ENCODE measurements at places on chromosomes 13 and 19.

DNA sequence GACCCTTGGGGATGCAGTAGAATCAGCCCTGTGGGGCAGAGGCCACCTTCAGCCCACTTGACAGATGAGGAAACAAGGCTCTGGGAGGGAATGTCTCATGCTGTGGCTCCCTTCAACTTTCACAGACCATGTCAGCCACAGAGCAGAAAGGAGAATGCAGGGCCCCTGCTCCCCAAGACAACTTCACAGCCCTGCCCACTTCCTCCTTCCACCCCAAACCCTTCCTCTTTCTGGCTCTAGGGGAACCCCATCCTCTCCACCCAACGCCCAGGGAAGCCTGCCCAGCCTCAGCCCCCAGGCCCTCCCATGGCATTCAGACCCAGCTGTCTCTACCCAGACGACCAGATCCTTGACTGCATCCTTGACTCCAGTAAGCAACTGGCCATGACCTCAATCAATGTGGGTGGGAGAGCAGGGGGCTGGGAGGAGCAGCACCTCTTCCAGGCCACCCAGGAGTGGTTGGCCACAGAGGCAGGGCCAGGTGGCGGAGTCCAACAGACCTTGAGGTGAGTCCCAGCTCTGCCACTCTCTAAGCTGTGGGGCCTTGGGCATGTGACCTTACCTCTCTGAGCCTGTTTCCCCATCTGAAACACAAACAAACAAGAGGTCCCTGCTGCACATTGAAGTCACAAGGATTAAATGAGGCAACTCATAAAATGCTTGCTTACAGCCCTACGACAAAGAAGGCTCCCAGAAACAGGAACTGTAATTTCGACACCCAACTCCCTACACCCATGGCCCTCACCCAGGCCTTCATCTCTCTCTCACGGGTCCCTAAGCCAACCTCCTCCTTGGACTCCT is 15.8 kb downstream of the DEDD2 start:
- peak; percentile 49 for DNase-seq

DNA sequence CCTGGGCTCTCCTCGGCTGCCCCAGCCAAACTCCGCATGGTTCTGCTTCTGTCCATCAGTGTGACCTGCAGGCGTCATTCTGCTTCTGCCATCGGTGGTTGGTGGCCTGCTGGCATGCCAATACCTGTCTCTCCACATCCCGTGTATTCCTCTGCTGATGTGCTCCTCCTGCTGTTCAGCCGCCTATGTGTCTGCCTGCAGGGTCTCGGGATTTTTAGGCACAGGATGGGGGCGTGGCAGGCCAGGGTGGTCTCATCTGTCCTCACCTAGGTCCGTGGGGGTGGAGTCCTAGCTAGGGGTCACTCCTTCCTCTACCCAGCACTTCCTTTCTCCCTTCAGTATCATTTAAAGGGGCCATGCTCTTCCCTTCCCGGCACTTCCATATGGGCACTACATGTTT is 33.0 kb upstream of the SGCG start:
- DNase-seq, result no peak

GRCh38 chr13:112723771-112724170 is 33.9 kb downstream of the ATP11A start:
- DNase-seq, result no peak

DNA sequence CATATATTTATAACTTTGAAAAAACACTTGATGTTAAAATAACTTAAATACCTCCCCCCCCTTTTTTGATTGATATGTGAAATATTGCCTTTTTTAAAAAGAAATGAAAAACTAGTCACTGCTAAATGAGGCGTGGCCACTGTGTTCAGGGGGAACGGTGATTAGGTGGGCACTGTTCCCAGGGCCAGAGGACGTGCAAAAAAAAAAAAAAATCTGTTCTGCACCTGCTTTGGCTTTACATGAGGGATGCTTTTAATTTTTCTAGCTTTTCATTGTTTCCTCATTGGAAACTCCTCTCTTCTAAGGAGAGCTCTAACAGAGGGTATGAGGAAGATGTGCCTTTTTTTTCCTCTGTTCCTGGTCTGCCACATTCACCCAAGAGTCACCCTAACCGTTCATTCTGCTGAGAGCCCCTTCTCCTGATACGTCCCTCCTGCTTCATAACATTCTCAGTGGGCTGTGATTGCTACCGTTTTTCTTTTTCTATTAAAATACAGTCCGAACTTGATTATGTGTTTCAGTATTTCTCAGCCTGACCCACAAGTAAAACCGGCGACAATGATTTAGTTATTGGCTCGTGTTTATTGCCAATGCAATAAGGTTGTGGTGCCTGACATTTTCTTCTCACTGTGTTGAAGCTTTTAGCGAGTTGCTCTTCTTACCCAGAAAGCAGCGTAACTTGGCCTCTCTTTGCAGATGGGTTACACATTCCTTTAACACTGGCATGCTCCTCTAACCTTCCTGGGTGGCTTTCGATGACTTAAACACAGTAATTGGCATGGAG is 64.8 kb upstream of the ZNF536 start:
- DNase-seq, result no peak

DNA sequence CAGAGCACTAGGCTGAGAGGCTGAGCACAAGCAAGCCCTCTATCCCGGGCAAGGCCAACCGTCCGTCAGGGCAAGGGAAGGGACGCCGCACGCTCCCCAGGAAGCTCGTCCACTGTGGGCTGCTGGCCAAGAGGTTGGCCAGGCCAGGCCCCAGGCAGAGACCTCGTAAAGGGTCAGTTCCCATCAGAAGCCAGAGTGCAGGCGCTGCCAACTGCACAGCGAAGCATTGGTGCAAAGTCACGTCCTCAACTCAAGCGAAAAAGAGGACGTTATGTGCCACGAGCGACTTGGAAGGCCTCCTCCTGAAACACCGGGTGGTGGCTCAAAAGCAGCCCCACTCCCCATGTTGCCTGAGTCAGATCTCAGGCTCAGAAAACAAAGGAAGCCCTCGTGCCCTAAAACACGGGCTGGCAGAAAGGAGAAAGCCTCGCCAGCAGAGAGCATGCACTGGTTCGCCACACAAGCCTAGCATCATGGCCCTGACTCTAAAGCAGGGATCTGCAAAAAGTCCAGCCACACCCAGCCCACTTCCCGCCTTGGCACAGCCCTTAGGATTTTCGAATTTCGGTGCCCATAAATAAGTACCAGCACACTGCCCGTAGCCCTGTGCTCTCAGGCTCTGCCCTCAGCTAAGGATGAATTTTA is 4.7 kb downstream of the AKAP8 start:
- DNase-seq, result no peak

GRCh38 chr13:64078480-64078936 is 2662.9 kb upstream of the PCDH20 start:
- no peak for DNase-seq

Data from activated CD4-positive, alpha-beta T cell treated with anti-CD3 and anti-CD28 coated beads, Interleukin-2, amount 50 U/mL, for 48 hours (primary cell).